Activated T-cell treated with anti-CD3 and anti-CD28 coated beads for 48 hours (primary cell): ENCODE measurements at places on chromosomes 7 and 10.
A peak's percentile ranks its signal among the peaks of the same experiment; 100 is the strongest.

DNA sequence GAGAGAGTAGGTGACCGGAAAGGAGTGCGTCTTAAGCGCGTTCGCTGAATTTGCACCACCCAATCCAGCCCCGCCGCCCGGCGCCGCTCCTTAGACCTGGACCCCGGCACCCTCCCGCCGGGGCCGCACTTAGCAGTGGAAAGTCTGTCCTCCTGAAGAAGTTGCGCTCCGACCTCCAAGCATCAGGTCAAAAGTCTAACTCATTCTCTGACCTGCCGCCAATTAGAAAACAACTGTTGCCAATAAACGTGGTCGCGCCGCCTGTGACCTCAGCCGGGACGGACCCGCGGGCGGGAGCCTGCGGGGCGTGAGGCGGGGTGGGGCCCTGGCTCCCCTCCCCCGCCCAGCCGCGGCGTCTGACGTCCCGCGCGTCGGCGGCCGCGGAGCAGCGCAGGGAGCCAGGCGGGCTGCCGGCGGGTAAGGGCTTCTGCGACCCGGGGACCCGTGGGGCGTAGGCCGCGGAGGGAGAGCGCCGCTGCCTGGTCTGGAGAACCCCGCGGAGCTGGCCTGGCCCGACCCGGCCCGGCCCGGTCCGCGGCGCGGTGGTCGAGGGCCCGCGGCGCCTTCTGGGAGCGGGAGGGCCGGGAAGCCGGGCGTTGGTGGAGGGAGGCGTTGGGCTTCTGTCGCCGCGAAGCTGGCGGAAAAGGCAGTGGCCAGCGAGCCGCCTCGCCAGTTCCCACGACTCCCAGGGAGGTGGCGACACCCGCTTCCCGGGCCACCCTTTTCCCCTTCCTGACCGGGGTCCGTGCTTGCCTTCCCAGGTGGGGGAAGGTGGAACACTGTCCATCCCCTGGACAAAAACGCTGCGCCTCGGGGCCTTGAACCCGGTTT, at the start of gene BCAP29:
BCAP29 (plus strand) TSS at position 362 of the 831 bp plus-strand sequence. CDS start 527 bp downstream, outside the sequence.
- peak; percentile 77 for DNase-seq

DNA sequence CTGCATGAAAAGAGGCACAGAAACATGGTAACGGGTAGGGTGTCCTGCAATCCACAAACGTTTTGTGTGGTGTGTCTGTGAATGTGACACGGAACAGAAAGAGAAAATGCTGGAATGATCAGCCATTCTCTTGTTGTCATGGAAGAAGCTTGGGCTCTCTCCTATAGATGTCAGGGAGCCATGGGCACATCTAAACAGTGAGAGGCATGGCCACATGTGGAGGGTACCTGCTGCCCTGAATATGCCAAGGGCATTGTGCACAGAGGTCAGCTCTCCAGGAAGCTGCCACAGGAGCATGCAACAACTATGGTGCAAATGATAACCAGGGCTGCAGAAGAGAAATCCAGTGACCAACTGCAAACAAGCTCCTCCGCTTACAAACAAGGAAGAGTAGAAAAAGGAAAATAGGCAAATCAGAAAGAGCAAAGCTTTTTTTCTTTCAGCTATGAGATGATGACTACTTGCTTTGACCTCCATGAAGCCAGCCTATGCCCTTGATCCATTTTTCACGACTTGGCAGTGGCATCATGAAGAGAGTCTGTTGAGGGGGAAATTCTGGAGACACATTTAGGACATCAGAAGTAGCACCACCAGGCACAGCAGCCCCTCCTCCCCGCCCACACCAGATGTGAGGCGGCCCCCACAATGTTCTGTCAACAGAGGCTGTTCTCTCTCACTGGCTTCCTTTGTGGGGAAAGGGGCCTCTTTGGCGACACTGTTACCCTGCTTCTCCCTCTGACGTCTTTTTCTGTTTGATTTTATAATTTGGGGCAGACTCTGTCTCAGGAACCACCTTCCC, 4.8 kb upstream of the PDE1C start:
- no peak for DNase-seq

- DNase-seq = no peak
Observed at GRCh38 chr10:13987446-13987845, 343.3 kb downstream of the FRMD4A start.

DNA sequence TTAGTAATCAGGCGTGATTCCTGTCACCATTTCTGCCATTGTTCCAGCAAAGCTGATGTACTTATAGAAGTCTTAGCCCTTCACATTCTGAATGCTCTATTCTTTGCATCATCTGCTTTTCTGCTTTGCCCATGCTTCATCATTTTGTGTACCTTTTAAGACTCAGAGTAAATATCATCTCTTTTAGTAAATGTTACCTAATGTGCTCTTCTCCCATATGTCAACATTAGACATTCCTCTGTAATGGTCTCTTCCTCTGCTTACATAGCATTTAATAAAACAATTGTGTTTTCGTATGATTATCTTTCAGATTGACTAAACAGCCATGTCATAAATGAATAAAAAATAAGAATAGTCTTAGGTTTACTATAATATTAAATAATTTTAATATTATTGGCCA, 719.6 kb upstream of the GRM3 start:
- no peak for DNase-seq

DNA sequence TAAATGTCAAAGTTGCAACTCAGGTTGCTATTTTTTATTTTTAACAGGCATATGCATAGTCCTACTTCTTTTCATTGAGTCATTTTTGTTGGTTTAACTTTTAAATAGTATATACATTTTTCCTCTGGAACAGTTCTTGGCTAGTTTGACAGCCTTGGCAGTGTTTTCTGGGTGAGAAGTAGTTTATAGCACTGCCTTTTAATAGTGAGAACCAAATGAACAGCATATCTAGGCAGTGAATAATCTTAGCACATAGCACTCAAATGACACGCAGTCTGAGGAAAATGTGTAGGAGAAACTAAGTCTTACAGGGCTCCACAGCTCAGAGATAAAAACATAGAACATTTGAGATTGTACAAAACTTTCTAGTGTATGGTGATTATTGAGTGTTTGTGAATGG, 265.5 kb upstream of the POT1 start:
- DNase-seq = no peak

DNA sequence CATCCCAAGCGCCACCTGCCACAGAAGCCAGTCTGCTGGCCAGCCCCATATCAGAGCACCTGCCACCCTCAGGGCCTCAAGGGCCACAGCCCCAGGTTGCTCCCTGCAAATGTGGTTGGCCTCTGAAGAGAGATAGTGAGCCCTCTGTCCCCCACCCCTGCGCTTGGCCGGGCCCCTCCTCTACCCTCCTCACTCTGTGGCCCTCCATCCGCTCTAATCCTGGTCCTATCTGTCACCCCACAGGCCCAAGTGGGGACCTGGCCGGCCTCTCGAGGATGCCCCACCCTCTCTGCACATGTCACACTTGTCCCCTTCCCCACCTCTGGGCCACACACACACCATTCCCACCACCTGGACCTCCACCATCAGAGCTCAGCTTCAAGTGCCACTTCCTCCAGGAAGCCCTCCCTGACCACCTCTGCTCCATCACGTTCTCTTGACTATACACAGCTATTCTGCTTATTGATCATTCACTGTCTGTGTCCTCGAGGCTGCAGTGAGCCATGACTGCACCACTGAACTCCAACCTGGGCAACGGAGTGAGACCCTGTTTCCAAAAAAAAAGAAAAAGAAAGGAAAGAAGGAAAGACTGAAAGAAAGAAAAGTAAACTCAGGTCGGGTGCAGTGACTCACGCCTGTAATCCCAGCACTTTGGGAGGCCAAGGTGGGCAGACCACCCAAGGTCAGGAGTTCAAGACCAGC, 42.4 kb downstream of the TNRC18 start:
- no peak for DNase-seq

- DNase-seq = no peak
Observed at GRCh38 chr7:47478017-47478344, 103.9 kb downstream of the TNS3 start.

- no peak for DNase-seq
Observed at GRCh38 chr7:33534833-33535232, 370.5 kb upstream of the BMPER start.

GRCh38 chr7:2190531-2190930, 42.2 kb downstream of the MAD1L1 start:
- DNase-seq = no peak

- no peak for DNase-seq
Observed at GRCh38 chr7:44056681-44057080, 8.7 kb downstream of the PGAM2 start.

- no peak for DNase-seq
Observed at GRCh38 chr7:94386416-94386815, 8.3 kb upstream of the COL1A2 start.

- no peak for DNase-seq
Observed at GRCh38 chr10:130747356-130747755, 564.2 kb downstream of the TCERG1L start.

DNA sequence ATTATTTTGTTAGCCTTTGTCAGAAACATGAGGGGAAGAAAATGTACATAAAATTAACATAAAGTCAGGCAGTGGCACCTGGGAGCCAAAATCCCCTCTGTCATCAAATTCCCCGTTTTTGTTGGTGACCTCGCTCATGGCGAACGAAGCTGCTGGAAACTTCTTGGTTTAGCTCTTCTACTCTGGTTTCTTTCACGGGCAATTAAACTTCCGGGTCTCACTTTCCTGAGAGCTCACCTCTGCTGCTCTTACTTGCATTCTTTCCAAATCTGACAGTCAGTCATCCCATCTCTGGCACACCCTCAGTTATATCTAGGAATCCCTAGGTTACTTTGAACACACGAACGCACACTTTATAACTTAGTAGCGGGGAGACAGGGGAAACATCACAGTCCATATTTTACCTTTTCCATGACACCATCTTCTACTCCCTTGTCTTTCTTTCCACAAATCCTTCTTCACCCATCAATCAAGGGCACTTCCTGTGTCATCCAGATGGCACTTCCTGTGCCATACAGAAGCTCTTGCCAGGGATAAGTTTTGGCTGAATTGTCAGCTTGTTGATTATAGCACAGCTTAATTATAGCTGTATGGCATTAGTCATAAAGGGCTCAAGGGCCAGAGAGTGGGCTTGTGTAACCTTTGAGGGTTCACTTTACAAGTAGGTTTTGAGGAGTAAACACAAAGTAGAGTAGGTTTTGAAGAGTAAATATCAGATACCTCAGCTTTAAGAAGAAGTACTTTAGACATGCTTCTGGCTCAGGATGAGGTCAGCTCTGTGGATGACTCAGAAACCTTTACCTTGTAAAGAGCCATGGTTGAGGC, 105.1 kb downstream of the GATA3 start:
- no peak for DNase-seq

GRCh38 chr7:151334628-151335027, 7.0 kb upstream of the NUB1 start:
- no peak for DNase-seq

DNA sequence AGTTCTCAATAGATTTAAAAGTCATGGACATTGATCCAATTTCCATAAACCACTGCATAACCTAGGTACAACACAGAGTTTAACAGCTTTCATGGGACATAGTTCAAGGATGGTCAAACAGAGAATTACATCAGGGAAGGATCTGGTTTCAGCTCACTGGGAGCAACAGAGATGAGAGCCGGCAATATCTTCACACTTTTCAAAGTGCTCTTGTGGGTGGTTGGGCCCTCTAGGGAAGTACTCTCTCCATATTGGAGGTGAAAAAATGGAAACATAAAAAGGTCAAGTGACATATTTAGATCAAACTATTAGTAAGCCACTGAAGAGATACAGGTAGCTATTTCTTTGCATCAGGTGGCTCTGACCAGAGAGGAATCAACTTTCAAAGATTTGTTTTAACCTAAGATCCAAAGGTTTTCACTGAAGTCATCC, 61.8 kb upstream of the LRRN3 start:
- DNase-seq = no peak

GRCh38 chr10:110815354-110816004, 56.2 kb upstream of the PDCD4 start:
- no peak for DNase-seq

GRCh38 chr10:89425000-89425399, 10.6 kb downstream of the IFIT5 start:
- DNase-seq = no peak

GRCh38 chr7:108653526-108653925, 83.9 kb downstream of the DNAJB9 start:
- DNase-seq = no peak

DNA sequence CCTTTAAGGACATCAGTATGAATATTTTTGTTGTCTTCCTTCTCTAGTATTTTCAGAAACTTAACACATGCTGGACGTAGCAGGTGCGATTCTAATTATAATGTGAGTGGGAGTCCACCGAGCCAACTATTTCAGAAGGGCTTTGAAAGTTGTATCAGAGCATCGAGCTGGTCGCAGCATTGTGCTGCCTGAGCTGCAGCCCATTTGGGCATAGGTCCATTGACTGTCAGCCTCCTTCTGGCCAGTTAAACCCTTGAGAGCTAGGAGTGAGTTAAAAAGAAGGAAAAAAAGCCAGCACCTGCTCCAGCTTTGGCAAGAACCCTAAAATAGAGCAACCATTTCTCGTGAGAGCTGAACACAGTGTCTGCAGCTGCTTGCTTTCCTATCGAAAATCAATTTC, 47.8 kb downstream of the SLC35G1 start:
- DNase-seq = no peak

GRCh38 chr10:77070346-77070745, 567.3 kb downstream of the KCNMA1 start:
- DNase-seq = no peak

- DNase-seq = no peak
Observed at GRCh38 chr7:67990003-67990402, 993.4 kb downstream of the TYW1 start.

GRCh38 chr7:132065989-132066603, 509.7 kb upstream of the PODXL start:
- DNase-seq = no peak

- peak; percentile 1 for DNase-seq
Observed at GRCh38 chr10:76902949-76903348, 734.7 kb downstream of the KCNMA1 start.
